CD4-positive, alpha-beta T cell treated with Interleukin-17A for 4 hours (primary cell): ENCODE measurements at places on chromosomes 2 and 18.

GRCh38 chr2:72233211-72233610 is 85.5 kb upstream of the CYP26B1 start:
- DNase-seq: no peak

- no peak for DNase-seq
Observed at GRCh38 chr2:200966770-200967169, 3.3 kb upstream of the ORC2 start.

- no peak for DNase-seq
Observed at GRCh38 chr2:147560810-147561535, 283.9 kb upstream of the ACVR2A start.

DNA sequence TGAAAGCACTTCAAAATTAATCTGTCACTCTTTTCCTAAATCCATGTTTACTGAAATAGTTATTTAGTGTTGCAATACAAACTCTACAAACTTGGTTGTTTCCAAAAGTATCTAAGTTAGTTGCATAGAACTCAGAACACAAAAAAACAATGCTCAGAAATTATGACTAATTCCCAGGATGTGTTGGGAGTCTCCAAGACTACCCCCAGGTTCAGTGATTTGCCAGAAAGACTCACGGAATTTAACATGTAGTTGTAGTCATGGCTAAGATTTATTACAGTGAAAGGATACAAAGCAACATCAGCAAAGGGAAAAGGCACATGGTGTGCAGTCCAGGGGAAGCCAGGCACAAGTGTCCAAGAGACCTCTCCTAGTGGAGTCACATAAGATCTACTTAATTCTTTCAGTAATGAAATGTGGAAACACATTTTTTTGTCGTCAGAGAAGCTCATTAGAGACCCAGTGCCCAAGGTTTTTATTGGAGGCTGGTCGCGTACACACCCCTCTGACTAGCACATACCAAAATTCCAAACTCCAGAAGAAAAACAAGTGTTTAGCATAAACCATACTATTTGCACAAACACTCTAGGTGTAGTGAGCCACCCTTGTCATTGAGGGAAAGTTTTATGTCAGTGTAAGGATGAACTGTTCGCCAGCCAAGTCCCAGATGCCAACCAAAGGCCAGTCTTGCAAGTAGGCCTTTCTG is 43.3 kb upstream of the CYP20A1 start:
- DNase-seq: no peak

DNA sequence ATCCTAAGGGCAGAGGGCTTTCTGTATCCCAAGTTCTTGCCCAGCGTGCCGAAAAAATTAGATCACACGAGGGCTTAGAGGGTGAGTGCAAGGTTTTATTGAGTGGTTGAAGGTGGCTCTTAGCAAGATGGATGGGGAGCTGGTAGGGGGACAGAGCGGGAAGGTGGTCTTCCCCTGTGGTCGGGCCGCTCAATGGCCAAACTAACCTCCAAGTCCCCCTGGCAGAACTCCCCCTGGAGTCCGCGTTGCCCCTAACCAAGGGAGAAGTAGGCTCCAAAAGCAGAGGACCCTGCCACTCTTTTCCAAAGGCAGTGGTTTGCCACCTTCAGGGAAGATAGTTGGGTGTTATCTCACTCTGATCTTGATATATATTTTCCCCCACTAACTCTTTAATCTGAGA is 63.4 kb downstream of the LYPD1 start:
- DNase-seq: no peak

DNA sequence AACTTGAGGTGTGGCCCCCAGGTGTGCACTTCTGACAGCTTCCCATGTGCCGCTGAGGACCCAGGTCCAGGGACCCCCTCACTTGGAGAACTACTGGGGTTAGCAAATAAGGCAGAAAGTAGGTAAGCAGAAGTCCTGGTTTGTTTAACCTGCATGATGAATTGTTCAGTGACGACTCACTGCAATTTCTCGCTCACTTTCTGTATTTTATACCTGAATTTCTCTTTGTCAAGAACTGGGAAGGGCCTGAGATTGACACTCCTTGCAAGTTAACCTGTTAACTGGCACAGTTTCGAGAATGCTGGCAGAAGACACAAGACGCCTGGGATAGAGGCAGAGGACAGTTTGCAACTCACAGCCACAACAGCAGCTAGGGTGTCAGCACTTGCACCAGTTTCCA is 164.5 kb upstream of the NCK2 start:
- DNase-seq: no peak

DNA sequence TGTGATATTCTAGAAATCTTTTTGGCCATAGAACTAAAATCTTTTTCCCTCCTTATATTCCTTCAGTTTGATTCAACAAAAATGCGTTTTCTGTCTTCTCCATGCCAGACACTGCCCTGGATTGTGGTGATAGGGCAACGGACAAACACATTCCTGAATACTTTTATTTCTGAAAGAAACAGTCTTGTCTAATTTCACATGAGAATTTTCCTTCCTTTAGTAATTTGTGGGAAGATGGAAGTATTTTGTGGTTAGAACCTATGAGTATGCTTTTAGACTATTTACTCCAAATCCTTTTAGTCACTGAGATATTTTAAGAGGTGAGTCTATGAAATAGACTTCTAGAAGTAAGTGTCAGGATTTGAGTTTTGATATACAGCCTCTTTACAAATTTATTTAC is 49.6 kb downstream of the COL5A2 start:
- no peak for DNase-seq

DNA sequence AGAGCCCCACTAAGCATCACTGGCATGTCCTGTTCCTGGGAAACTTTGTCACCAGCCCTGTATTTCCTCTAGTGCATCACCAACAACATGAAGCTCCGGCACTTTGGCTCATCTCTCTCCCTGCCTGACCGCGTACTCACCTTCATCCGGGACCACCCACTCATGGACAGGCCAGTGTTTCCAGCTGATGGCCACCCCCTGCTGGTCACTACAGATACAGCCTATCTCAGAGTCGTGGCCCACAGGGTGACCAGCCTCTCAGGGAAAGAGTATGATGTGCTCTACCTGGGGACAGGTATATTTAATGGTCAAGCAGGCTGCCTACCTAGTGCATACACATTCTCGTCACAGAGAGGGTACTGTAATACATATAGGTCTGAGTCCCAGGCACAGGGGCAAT is 21.0 kb downstream of the SEMA4F start:
- DNase-seq: no peak
